Bronchial epithelial cell (primary cell): ENCODE measurements at places on chromosomes 13 and 19. TPM values are rescaled to one million over a fixed set of nuclear protein-coding genes. Genes with fewer than 3 reads are reported as not detected.
A peak's percentile ranks its signal among the peaks of the same experiment; 100 is the strongest.

- DNase-seq = no peak
These were observed 342.7 kb downstream of the OXGR1 start for GRCh38 chr13:96651598-96651997.

DNA sequence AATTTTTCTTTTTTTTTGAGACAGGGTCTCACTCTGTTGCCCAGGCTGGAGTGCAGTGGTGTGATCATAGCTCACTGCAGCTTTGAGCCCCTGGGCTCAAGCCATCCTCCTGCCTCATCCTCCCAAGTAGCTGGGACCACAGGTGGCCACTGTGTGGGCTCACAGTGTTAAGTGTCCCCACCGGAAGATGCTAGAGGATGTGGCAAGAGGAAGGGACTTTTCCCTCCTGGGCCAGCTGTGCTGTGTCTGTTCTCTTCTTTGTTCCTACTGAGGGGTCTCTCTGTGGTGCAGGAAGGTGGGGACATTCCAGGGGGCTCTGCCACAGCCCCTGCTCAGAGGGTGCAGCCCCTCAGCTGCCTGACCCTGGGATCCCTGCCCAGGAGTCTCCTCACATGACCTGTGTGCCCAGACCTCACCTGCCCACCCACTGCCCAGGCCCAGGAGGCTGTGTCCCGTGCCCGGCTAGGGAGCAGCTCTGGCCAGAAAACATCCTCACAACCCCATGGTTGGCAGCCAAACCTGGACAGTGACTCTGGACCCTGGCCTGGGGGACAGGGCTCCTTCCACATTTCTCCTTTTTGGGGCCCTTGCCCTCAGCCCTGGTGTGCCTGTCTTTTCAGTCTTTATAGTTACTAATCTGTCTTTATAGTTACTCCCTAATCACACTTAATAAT lies 14.4 kb upstream of the ANKRD10 start:
- no peak for DNase-seq

DNA sequence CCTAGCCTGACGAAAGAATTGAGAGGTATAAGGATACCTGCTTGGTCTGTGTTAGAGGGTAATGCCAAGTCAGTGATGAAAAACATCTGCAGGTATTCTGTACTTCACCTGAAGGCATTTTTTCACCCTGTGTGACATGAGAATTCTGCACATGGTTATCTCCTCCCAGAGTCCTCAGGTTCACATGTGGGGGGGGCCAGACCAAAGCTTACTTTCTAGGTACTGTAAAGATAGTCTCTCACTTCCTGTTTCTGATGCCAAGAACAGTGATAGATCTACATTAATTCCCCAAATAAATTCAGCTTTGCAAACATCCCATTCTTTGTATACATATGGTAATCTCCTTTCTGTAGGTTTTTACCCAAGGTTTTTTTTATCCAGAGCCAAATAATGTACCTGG lies 53.4 kb downstream of the GPC6 start:
- DNase-seq = no peak

DNA sequence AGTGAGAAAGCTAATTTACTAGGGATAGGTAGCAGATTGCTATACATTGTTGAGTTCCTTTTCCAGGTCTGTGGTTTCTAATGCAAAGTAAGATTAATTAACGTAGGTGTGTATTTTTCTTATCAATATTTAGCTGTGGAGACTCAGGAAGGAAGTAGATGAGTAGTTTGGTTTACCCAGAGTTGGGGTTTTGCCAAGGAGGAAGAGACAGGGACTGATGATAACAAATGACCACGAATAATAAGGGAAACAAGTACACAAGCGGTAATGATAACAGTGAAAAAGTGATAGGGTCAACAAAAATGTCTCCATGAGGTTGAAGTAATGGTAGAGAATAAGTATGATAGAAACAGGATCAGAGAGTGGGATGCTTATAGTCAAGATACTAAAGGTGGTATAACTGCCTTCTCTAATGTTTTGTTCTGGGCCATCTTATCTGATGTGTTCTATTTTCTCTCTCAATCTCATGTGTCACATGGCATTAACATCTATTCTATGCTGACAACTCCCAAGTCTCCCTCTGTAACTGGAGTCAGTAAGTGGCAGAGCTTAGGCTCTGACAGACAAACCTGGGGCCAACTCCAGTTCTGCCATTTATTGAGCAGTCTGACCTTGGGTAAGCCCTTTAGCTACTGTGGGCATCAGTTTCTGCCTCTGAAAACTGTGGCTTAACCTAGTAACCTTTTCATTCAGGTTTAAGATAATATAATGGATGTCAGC lies 8.8 kb downstream of the OBI1 start:
- no peak for DNase-seq

- DNase-seq = peak; percentile 95
These were observed 1528.0 kb downstream of the SLITRK5 start for GRCh38 chr13:89199138-89199537.

GRCh38 chr13:80386002-80386401 lies 45.1 kb upstream of the SPRY2 start:
- DNase-seq = no peak

DNA sequence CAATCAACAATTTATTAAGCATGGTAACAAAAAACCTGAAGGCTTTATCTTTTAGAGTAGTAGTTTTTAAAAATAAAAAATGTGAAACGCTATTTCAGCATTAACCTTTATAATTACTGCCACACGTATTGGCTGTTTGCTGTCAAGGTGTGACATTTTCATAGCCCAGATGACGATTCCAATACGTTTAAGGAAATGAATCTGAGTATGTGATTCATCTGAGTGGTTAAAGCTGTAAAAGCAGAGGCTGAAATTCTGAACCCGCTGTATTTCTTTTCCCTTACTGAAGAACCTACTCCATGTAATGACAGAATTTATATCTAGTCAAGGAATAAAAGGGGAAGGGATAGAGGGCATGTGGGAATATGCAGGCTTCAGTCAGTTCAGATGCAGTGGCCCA lies 166.0 kb downstream of the LMO7 start:
- DNase-seq = peak; percentile 38

DNA sequence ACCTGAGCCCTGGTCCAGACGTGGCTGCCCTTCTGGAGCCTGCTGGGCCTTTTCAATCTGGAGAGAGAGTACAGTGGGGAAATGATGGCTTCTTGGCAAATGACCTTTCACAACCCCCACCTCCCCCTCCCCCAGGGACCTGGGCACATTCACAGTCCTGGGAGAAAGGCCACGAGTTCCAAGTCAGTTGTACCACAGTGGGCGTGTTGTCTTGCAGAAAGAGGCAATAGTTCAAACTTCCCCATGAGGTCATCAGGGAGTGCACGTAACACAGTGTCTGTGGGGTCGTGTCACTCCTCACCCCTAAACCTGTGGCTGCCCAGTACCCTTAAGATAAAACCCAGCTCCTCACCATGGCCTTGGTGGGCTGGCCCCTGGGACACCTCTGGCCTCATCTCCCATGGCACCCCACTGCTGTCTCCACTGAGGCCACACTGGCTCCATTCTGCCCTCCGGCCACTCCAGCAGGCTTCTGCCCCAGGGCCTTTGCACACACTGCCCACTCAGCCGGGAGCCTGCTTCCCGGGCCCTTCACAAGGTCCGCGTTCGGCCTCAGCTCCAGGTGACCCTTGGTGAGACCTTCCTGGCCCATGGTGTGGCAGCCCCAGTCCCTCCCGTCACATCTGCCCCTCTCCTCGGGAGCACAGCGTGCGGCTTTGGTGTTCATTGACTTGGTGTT lies 13.3 kb downstream of the PLIN4 start:
- DNase-seq = no peak

DNA sequence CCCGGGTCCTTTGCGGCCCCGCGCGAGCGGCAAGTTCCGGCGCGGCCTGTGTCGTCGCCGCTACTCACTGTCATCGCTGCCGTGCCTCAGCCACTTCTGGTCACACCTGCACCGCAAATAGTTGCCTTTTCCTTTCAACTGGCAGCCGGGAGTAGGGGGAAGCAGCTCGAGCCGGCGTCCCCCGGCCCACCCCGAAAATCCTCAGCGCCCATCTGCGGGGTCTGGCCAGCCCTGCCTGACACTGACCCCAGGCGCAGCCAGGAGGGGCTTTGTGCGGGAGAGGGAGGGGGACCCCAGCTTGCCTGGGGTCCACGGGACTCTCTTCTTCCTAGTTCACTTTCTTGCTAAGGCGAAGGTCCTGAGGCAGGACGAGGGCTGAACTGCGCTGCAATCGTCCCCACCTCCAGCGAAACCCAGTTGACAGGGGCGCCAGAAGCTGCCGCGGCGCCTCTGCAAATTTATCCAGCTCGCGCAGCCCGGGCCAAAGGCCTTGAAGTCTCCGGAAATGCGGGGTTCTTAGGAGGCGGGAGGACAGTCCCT lies 1.7 kb downstream of the PDX1 start:
- no peak for DNase-seq

DNA sequence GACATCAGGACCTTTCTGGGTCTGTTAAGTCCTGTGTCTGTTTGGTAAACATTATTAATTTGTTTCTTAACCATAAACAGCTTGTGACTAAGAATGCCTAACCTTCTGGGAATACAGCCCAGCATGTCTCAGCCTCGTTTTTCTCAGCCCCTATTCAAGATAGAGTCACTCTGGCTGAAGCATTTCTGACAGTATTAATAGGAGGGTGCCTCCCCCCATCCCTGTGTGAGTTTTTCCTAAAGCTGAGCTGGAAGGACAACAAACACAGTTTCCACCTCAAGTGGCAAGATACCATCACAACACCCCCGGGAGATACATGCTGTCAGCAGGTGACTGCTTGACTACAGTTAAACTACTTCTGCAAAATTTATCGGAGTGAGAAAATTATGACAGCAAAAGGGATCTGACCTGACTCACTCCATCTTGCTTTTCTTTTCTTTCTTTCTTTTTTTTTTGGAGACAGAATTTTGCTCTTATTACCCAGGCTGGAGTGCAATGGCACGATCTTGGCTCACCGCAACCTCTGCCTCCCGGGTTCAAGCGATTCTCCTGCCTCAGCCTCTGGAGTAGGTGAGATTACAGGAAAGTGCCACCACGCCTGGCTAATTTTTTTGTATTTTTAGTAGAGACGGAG lies 59.3 kb upstream of the ABCC4 start:
- no peak for DNase-seq

DNA sequence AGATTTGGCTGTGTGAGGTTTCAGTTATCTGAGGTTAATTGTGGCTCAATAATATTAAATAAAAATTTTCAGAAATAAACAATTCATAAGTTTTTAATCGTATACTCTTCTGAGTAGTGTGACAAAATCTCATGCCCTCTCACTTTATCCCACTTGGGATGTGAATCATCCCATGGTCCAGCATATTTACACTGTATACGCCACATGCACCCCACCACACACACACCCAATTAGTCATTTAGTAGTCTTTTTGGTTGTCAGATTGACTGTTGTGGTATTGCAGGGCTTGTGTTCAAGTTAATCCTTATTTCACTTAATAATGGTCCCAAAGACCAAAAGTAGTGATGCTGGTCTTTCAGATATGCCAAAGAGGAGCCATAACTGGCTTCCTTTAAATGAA lies 66.4 kb upstream of the PCDH9 start:
- DNase-seq = peak; percentile 21

DNA sequence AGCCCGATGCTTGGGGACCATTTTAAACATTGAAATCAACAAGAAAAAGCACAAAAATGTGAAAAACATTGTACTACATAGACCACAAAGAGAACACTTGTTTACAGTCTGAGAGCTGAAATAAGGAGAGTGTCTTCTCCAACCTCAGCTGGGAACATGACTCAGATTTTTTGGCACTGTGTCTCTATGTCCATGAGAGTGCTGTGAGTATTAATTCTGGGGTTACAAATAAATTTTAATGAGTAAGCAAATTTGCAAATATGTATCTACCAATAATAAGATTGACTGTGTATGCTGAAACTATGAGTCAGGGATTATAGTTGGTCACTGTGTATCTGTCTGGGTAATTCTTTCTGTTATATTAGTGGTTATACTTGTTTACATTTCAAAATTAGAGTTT lies 174.0 kb downstream of the DCT start:
- peak; percentile 89 for DNase-seq

- no peak for DNase-seq
These were observed 21.0 kb downstream of the NFIX start for GRCh38 chr19:13016245-13016627.

DNA sequence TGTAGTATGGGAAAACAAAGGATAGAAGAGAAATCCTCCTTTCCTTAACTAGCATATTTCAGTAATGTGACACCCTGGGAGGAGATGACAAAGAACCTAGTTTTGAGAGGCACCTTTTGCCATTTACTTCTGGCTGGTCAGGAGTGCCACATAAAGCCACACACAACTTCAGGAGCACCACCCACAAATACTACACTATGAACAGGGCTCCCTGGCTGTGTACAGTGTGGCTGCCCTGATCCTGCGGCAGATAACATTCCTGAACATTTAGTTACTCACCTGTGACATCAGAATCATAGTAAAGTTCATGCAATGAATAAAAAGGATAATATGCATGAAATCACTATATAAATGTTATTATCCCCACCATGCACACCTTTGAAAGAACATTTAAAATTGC lies 17.4 kb upstream of the IRS2 start:
- DNase-seq = no peak

- peak; percentile 93 for DNase-seq
These were observed 32.8 kb upstream of the NANOS3 start for GRCh38 chr19:13844130-13844631.

GRCh38 chr19:50414864-50415660 lies 3.7 kb upstream of the SPIB start:
- DNase-seq = peak; percentile 28

Gene SPRY2
- 3.1 and 4.7 TPM in 2 replicates for total RNA-seq

Gene TEX29
- total RNA-seq = not detected in 2 replicates

Gene ZBTB32
- not detected in 2 replicates for total RNA-seq

Gene GIPR
- total RNA-seq = 0.38 and 0.53 TPM in 2 replicates

Gene CAMSAP3
- total RNA-seq = 2.4 and 7.0 TPM in 2 replicates

Gene SIAH3
- total RNA-seq = not detected in 2 replicates

Gene FUT6
- total RNA-seq = 2.1 and 7.9 TPM in 2 replicates
